ENCODE measurements at places on chromosomes 12 and 14. TPM values are rescaled to one million over a fixed set of nuclear protein-coding genes. Genes with fewer than 3 reads are reported as not detected.

The CLEC12A gene
- polyA plus RNA-seq: 1.3 TPM

The C12orf54 gene
- polyA plus RNA-seq: not detected

The BICDL1 gene
- 60.5 TPM for polyA plus RNA-seq

The SPIC gene
- not detected for polyA plus RNA-seq

The TAS2R14 gene
- polyA plus RNA-seq: 0.75 TPM
